EL (cell line): ENCODE measurements at places on chromosomes 7 and 10.

- DNase-seq = no peak
Observed at GRCh38 chr10:131177431-131178327, 133.8 kb downstream of the TCERG1L start.

GRCh38 chr7:29620556-29620930 is 56.9 kb downstream of the PRR15 start:
- DNase-seq = no peak

GRCh38 chr10:48910548-48910947 is 29.1 kb downstream of the LRRC18 start:
- DNase-seq = no peak

GRCh38 chr7:55104712-55105433 is 86.1 kb downstream of the EGFR start:
- DNase-seq = peak; percentile 35

GRCh38 chr10:89064748-89065147 is 74.2 kb downstream of the FAS start:
- no peak for DNase-seq

GRCh38 chr10:117731121-117731791 is 188.7 kb downstream of the EMX2 start:
- no peak for DNase-seq

GRCh38 chr10:127840884-127841283 is 51.9 kb downstream of the CLRN3 start:
- DNase-seq = no peak

GRCh38 chr7:150797661-150798060 is 2.5 kb downstream of the TMEM176B start:
- no peak for DNase-seq

GRCh38 chr10:36202881-36203280 is 560.8 kb upstream of the FZD8 start:
- no peak for DNase-seq

DNA sequence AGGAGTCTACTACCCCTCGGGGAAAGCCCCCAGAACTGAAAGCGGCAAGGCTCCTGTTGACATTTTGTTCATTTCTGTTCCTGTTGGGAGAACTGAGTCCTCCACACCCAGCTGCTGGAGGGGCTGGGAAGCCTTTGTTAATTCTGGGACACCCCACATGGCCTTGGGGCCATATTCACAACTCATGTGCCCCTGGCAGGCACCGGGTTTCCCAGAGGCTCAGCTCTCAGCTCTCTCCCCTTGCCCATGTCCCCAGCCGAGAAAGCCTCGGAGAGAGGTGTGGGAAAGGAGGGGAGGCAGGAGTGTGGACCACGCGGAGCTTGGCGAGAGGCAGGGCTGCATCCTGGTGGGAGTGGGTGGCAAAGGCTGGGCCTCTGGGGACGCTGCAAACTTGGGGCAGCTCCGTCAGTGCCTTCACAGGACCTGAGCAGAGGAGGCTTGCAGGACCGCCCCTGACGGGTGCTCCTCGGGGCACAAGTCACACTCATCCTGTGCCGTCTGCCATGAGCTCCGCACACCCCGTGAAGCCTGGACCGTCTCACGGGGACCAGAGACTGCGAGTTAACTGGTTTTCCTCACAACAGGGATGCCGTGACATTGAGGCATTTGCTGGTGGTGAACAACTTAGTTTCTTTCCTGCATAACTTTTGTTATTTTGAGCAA is 140.9 kb downstream of the DNAJB6 start:
- DNase-seq = no peak

DNA sequence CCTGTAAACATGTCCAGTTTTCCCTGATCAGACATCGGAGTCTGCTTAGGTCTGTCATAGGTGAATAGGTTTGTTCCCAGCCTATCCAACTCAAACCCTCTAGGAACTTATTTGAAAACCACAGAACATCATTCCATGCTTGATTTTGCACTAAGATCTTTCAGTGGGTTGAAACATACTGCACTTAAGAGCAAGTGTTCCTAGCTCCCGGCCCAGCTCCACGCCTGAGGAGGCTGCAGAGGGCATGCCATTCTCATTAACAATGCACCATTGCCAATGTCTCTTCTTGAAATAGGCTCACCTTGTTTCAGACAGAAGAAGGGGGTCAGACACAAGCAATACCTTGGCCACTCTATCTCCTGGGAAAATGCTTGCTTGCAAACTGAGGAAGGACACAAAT is 78.0 kb upstream of the EGR2 start:
- DNase-seq = no peak

DNA sequence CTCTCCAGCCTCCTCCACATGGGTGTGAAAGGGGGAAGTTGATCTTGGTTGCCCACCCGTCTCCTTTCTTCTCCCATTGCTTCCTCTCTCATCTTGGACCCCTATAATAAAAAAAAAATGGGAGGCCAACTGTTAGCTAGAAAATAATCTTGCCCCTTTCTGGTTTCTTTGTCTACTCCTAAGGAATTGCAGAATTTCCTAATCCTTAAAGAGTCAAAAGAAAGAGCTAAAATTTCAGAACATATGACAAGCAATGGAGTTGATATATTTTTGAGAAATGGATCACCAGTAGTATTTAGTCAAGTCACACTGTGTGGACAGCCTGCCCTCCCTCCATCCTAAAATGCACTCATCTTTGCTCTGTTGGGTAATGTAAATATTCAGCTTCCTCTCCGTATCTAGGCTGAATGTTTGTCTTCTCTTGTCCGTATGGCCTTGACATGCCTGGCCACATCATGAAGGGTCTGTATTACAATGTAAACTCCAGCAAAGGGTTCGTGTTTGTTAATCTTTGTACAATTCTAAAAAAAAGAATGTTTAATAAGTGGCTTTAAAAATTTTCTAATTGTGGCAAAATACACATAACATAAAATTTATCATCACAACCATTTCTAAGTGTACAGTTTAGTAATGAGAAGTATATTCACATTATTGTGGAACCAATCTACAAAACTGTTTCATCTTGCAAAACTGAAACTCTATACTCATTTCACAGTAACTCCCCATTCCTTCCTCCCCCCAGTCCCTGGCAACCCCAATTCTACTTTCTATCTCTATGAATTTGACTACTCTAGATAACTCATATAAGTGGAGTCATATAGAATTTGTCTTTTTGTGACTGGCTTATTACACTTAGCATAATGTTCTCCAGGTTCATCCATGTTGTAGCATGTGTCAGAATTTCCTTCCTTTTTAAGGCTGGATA is 71.5 kb downstream of the ZNF92 start:
- DNase-seq = no peak

DNA sequence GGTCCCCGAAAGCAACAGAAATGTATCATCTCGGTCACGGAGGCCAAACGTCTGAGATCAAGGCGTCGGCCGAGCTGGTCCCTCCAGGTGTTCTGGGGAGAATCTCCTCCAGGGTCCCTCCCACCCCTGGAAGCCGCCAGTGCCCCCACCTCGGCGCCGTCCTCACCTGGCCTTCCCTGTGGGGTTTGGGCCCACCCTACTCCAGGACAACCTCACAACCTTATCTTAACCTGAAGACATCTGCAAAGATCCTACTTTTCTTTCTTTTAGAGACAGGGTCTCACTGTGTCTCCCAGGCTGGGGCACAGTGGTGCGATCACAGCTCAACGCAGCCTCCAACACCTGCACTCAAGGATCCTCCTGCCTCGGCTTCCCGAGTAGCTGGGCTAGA is 33.4 kb downstream of the ADAP1 start:
- DNase-seq = no peak

- no peak for DNase-seq
Observed at GRCh38 chr10:47146572-47146971, 153.4 kb upstream of the GDF10 start.

DNA sequence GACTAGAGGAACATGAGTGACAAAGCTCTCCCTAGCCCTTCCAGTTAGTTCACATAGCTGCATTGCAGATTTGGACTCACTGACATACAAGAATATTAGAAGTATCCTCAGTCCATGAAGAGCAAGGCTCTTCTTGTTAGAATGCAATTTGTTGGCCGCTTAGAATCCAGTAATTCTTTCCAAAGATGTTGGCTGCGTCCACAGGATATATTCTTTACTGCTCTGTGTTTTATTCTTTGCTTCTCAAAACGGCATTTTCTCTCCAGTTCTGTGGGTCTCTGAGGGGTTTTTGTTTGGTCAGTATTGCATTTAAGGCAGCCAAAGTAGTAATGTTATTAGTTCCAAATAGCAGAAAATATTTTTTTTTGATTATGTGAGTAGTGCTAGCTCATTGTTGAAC is 588.6 kb downstream of the DNAJB9 start:
- DNase-seq = no peak

- no peak for DNase-seq
Observed at GRCh38 chr10:63935705-63936104, 414.5 kb downstream of the REEP3 start.

DNA sequence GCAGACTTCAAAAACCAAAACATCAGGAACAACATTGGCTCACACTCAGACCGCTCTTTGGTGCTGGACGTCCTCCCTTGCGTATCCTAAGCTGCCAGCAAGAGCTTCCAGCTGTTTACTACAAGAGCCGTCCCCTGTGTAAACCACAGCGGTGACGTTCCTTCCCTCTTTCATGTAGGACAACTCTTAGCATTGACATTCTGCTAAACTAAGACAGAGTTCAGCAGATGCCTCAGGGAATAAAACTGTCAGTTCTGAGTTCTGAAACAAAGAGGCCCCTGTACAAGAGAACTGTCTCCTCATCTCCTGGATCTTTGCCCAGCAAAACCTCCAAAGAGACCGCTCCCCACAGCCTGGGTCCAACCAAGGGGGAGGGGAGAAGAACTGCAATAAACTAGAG is 57.8 kb upstream of the OPALIN start:
- no peak for DNase-seq

DNA sequence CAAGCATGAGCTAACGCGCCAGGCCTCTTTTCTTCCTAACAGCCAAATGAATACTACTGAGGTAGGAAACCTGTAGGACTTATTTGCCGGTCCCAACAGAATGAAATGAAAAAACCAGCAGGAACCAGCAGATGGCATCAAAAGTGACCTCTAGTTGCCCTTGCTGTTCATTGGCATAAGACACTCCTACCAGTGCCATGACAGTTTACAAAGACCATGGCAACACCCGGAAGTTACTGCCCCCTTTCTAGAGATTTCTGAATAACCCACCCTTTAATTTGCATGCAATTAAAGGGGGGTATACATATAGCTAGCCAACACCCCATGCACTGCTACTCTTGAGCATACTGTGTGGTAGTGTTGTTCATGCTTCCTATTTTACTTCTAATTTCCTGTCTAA is 65.2 kb downstream of the ATE1 start:
- DNase-seq = no peak

DNA sequence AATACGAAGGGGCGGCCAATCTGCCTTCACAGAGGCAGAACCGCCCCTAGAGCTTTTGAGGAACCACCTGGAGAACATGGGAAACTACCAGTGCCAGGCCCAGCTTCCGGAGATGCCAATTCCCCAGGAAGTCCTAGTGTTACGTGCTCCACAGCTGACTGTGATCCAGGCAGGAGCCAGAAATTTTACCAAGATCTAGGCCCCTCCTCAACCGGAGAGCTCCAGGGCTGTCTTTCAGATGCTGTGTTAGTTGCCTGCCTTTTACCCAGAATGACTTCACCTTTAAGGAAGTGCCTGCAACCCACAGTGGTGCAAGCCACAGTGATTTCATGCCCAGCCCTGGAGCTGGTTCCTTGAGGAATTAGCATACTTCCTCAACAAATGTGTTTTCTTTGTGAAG is 62.9 kb downstream of the ELMO1 start:
- DNase-seq = no peak

GRCh38 chr10:110069502-110069982 is 61.8 kb downstream of the ADD3 start:
- DNase-seq = no peak

DNA sequence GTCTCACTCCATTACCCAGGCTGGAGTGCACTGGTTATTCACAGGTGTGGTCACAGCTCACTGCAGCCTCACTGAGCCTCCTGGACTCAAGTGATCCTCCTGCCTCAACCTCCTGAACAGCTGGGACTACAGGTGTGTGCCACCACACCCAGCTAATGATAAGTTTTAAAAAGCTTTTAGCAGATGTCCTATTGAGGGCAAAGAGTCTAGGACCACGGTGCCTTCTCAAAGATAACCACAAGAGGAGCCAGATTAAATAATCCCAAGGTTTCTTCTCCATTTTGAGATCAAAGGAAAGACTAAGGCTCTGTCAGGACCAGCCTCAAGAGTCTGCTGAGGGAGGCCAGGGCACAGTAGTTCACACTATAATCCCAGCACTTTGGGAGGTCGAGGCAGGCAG is 4.7 kb downstream of the ATP5MF start:
- no peak for DNase-seq

- DNase-seq = no peak
Observed at GRCh38 chr10:33719005-33719703, 384.7 kb upstream of the NRP1 start.

GRCh38 chr10:102344067-102344466 is 51.4 kb upstream of the NFKB2 start:
- DNase-seq = peak; percentile 46

DNA sequence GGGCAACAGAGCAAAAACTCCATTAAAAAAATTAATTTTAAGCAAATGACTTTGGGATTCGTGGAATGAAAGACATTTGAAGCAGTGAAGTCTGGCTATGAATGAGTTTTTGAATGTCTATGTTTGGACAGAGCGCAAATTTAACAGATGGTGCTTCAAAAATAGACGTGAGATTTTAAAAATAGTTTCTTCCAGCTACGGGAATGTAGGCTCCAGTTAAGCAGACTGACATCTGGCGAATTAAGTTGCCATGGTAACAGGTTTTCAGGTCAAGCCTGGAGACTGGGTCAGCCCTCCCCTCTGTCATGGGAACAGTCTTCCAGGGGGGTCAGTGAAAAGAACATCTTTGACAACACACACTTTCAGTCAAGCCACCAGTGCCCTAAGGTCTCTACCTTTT is 62.0 kb downstream of the MYOF start:
- no peak for DNase-seq

- DNase-seq = peak; percentile 90
Observed at GRCh38 chr10:6401558-6402348, 178.3 kb downstream of the PRKCQ start.

- no peak for DNase-seq
Observed at GRCh38 chr10:94983555-94983954, 45.1 kb downstream of the CYP2C9 start.

GRCh38 chr7:157751406-157751805 is 414.6 kb downstream of the DNAJB6 start:
- DNase-seq = no peak

GRCh38 chr7:149873074-149873969 is at the start of gene ATP6V0E2:
ATP6V0E2 (plus strand) TSS chr7:149873969; CDS start chr7:149874066, 97 bp downstream.
- peak; percentile 91 for DNase-seq

- DNase-seq = no peak
Observed at GRCh38 chr10:126705951-126706565, 35.6 kb upstream of the C10orf90 start.

- no peak for DNase-seq
Observed at GRCh38 chr7:994592-995308, 11.8 kb downstream of the CYP2W1 start.

DNA sequence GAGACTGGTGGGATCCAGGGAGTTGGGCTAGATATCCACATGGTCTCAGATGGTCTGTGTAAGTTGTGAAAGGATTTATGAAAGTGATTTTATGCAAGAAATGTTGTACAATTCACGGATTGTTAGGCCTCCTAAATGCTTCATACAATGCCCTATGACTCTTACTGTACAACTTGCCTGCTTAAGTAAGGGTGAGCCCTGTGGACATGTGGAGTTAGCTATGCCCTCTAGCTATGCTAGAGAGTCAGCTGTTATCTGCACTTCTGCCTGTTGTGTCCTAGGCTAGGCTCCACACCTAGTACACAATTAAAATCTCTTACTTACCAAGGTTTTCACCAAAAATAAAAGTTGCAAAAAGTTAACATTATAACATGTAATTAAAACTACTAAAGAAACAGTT is 1.7 kb upstream of the CFAP43 start:
- no peak for DNase-seq

GRCh38 chr10:91798649-91799611 is 704 bp downstream of the TNKS2 start:
- peak; percentile 57 for DNase-seq
